ENCODE measurements at places on chromosomes 3 and 15.

GRCh38 chr3:4821338-4821737 lies 157.9 kb upstream of the BHLHE40 start:
- no peak for DNase-seq

GRCh38 chr3:73752338-73752737 lies 127.6 kb upstream of the PDZRN3 start:
- DNase-seq = no peak

GRCh38 chr3:181955566-181955965 lies 243.8 kb downstream of the SOX2 start:
- no peak for DNase-seq

- DNase-seq = no peak
These were observed 330.8 kb upstream of the DPH6 start for GRCh38 chr15:35876762-35877161.

- no peak for DNase-seq
These were observed 26.1 kb upstream of the MANF start for GRCh38 chr3:51358981-51359380.

DNA sequence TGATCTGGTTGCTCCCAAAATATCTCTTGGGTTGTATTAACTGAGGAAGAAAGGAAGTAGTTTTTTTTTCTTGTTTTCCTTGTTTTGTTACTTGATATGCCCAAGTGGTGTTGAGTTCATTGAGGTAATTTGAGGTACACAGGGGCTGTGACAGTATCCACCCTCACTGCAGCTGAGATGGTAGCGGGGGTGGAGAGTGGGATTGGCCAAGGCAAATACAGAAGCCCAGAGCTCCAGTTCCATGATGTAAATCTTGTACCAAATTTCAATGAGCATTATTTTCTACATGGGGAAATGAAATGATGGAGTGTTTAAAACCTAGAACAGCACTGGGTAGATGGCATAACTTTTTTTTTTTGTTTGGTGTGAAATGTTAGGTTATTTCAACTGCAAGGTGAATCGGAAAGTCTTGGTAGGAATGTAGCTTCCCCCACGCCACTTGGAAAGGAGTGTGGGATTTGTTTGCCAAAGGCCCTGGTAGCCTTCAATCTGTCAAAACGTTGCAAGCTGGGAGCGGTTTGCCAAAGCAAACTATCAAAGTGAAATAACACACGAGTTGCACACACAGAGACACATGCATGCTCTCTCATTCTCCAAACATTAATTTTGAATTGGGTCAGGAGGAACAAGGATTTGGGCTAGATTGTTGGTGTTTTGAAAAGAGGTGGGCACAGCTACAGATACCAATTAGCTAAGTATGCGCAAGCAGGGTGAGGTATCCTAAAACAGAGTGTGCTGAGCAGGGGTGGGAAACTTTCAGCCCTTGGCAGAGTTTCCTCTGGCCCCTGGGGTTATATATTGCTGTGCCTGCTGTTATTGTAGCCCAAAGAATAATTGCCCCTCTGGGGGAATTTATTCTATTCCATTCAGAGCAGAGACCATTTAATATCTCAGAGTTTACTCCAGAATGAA lies 34.6 kb downstream of the THSD4 start:
- DNase-seq = no peak

Data from stimulated activated CD4-positive, alpha-beta T cell treated with anti-CD3 and anti-CD28 coated beads, Interleukin-4, amount 100 ng/mL, for 1 hour (primary cell).